Putamen (tissue), 1 donor: ENCODE measurements at places on chromosomes 11 and 22.

GRCh38 chr22:37430941-37431340 is 3.7 kb upstream of the ELFN2 start:
- DNase-seq = no peak

DNA sequence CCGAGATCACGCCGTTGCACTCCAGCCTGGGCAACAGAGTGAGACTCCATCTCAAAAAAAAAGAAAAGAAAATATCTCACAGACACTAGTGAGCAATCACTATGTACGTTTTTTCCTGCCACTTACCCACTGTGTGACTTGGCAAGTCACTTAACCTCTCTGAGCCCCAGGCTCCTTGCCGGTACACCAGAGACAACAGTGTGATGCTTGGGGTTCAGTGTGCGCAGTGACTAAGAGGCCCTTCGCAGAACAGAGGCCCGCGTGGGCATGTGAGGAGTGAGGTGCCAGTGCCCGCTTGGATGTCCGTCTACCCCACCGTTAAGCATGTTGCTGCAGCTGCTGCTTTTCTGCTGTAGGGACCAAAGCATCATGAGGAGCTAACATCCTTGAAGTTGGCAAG is 6.7 kb downstream of the OAF start:
- DNase-seq = no peak

DNA sequence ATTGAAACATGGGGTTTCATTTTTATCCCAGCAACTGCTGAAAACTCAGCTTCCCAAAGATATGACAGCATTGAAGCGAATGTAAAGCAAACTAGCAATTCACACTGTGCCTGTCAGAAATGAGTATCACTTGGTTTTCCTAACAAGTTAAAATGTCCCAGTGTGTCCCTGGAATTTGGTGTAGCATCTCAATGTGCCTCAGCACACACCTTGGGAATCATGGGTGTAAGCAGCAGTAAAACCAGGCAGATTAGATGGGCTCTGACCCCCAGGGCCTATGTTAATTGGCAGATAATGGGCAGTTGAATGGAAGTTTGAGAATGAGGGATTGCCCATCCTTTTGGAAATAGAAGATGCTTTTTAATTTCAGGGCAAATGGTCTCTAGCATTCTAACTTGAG is 784.9 kb upstream of the LRRC4C start:
- DNase-seq = no peak

DNA sequence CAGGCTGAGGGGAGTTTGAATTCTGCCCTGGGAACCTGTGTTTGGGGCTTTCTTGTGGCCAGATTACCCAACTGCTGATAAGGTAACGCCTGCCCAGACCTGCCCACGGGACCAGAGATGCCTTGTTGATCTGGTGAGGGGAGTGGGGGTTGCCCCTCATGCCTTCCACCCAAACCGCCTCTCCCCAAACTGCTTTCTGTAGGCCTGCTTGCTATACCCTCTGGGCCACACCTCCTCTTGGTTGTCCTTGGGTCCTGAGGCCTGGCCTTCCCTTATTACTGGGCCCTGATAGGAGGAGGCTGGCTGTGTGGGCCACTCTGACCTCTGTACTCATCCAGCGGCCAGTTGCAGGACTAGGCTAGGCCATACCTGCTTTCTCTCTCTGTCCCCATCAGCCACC is 3.4 kb downstream of the P2RY2 start:
- DNase-seq = no peak

DNA sequence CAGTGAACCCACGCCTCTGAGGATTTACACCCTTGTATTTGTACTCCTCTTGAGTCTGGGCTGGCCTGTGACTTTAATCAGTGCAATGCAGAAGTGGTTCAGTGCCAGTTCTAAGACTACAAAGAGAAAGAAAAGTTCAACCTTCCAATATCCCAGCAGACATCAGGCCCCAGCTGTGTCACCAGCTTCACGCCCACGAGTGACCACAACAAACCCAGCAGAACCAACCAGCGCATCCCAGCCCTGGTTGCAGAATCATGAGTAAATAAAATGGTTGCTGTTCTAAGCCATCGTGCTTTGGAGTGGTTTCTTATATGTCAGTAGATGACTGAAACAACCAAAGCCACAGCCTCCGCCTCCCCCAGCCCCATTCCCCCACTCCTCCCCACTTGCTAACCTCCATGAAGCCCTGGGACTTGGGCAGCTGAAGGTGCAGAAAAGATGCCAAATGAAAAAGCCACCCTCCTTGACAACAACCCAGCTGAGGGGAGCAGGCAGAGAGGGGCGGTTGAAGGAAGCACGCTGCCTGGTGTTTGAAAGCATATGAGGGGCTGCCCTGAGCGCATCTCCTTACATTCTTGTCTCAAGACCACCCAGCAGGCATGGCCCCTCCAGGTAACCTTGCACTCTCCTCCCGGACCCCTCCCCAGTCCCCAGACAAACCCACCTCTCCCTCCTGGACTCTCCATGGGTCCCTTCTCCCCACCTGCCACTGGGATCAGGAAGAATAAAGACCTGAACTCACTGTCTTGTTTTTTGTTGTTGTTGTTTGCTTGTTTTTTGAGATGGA is 20.9 kb downstream of the TSKU start:
- no peak for DNase-seq
